ENCODE measurements at places on chromosomes 7 and 10.

DNA sequence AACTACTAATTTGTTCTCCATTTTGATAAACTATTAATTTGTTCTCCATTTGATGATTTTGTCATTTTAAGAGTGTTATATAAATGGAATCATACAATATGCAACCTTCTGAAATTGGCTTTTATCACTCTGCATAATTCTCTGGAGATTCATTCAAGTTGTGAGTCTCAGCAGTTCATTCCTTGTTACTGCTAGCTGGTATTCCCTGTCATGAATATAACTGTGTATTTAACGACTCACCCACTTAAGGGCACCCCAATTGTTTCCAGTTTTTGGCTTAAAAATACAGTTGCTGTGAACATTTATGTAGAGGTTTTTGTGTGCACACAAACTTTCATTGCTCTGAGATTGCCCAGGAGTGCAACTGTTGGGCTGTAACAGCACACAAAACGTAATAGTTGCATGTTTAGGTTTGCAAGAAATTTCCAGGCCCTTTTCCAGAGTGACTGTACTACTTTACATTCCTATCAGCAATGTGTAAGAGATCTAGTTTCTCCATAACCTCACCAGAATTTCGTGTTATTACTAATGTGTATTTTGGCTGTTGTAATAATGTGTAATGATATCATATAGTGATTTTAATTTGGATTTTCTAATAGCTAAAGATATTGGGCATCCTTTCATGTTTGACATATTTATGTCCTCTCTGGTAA, 153.2 kb upstream of the ADCY1 start:
- DNase-seq, result no peak

DNA sequence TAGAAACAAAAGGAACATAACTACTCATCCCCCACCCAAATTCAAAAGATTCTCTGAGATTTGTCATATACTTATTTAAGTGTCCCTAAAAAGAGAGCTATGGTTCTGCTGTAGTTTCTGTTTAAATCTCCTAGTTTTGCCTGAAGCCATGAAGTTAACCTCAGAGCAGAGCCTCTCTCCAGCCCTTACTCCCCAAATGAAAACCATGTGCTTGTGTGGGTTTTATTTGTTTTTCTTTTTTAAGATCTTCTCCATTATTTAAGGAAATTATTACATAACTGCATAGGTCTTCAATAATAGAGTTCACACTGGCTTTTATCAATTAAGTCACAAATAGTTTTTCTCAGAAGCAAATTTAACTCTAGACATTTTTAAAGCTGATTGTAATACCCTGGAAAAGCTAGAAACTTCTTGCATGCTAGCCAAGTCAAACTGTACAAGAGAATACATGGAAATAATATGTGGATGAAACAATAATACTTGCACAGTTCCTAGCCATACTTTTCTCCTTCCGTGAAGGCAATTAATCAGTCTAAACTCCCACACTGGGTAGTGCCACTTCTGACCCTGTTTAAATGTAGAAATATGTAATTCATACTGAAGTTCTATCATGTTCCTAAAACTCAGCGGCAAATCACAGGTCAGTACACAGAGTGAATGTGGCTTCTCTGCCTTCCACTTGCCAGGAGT, 579.7 kb downstream of the SUGCT start:
- DNase-seq, result no peak

- DNase-seq, result no peak
Measured at GRCh38 chr7:149586646-149587645, 89.3 kb upstream of the ZNF746 start.

DNA sequence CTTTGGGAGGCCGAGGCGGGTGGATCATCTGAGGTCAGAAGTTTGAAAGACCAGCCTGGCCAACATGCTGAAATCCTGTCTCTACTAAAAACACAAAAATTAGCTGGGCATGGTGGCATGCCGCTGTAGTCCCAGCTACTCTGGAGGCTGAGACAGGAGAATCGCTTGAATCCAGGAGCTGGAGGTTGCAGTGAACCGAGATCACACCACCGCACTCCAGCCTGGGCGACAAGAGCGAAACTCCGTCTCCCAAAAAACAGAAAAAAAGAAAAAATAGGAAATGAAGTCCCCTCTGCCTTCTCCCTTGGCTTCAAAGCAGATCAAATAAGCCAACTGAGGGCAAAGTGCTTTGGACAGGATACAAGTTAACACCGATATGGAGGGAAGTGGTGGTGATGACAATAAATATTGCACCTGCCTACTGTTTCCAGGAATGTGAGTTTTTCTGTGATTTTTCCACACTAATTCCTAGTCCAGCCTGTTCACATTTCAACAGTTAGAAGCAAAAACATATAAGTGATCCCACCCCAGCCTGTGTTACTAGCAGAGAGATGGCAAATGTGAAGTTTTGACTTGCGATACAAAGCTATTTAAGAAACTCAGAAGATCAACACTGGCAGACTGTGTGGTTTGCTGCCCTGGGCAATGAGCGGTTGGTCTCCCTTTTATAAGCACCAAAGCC, 291.2 kb upstream of the AOAH start:
- DNase-seq, result no peak

- DNase-seq, result no peak
Measured at GRCh38 chr10:22247636-22248035, 29.8 kb upstream of the EBLN1 start.

GRCh38 chr10:75127471-75127870, 16.0 kb downstream of the SAMD8 start:
- no peak for DNase-seq

DNA sequence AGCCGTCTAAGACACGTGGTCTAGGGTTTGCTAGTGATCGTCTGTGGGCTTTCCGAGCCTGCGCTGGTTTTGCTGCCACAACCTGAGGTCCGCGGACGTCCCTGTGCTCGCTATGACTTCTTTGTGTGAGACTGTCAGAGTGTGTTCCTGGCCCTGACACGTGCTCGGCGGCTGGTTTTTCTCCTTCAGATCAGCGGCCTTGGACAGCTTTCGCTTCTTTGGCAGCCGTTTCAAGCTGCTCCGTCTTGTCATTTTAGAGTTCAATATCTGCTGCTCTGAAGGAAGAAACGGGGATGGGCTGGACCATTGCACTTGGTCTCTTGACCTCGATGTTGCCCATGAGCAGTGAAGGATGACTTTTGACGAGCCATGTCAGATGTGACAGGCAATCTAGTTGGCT, 147.3 kb downstream of the MGMT start:
- no peak for DNase-seq

DNA sequence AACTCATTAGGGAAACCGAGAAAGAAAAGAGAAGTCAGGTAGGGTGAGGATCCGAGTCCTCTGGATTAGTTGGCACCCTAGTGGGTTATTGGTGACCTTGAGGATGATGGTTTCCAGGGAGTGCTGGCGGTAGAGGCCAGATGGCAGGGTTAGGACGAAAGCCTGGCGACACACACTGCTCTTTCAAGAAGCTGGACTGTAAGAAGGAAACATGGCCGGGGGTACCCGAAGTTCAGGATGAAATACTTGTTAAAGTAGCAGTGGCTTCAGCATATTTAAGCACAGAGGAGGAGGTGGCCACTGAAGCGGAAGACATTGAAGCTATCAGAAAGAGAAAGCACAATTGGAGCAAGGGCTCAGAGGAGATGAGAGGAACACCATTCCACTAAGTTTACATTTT, 224.6 kb downstream of the RELN start:
- DNase-seq, result no peak

GRCh38 chr10:88931548-88931947, 21.0 kb downstream of the ACTA2 start:
- DNase-seq, result no peak

DNA sequence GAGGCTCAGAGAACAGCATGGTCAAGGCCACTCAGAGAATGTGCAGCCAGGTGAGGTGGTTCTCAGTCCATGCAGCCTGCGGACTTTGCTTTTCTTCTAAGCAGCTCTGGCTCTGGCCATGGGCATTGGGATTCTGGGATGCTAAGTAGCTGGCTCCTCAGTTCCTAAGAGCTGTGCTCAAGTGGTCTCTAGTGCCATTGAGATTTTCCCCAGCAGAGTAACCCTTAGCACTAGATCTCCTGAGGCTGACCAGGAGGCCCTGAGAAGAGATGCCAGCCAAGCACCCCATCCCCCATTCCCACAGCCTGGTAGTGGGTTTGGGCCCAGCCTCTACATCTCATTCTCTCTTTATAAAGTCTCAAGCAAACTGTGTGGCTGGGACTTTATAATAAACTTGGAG, 77.1 kb downstream of the KCNMA1 start:
- DNase-seq, result no peak

GRCh38 chr10:100481462-100482081, 18.8 kb downstream of the WNT8B start:
- DNase-seq, result peak; percentile 96

DNA sequence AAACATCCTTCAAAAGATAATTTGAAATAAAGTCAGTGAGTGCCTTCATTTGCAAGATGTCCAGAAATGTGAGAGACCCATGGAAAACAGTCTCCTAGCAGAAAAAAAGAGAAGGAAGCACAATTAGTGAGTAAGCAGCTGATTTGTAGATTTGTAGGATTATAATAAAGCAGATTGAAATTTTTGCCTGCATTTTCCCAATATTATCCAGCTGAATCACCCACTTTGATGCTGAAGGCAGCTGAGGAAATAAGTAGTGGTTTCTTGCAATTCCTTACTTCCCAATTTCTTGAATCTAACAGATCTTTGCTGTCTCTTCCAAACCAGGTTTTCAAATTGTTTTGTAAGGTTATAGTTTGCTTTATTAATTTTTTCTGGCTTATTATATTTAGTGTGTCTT, 181.4 kb downstream of the GNAT3 start:
- no peak for DNase-seq

GRCh38 chr7:104469166-104469820, 140.9 kb downstream of the LHFPL3 start:
- DNase-seq, result no peak

GRCh38 chr7:82204694-82205093, 238.9 kb downstream of the CACNA2D1 start:
- DNase-seq, result no peak

DNA sequence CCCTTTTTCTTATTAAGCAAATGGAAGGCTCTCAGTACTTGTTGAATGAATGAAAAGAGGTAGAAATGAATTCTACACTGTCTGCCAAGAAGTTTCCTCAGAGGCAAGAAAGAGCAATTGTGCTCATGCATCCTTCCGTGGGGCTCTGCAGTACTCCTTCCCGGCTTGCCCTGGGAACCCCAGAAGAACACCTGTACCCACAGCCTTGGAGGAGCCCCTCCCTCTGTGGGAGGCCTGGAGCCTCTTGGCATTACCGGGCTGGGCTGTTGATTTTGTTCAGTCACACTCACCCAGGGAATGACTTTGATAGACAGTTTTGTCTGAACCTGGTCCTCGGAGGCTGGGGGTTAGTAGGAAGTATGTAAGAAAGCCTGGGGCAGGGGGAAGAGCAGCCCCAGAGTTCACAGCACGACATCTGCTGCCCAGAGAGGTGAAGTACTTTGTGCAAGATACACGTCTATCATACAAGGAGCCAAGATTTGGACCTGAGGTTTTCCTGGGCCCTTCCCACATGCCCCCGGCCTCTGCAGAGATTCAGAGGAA, 134.8 kb upstream of the GDF10 start:
- no peak for DNase-seq

Data from Panc1 (cell line).